Stimulated activated CD8-positive, alpha-beta memory T cell treated with anti-CD3 and anti-CD28 coated beads, Interleukin-4, amount 100 ng/mL, for 1 hour (primary cell): ENCODE measurements at places on chromosomes 16 and 17.

- DNase-seq, result no peak
Observed at GRCh38 chr16:49158029-49158642, 123.5 kb downstream of the CBLN1 start.

- DNase-seq, result no peak
Observed at GRCh38 chr17:45050481-45051059, 862 bp downstream of the DCAKD start.

GRCh38 chr17:75500419-75501216 is 14.7 kb downstream of the CASKIN2 start:
- DNase-seq, result no peak

DNA sequence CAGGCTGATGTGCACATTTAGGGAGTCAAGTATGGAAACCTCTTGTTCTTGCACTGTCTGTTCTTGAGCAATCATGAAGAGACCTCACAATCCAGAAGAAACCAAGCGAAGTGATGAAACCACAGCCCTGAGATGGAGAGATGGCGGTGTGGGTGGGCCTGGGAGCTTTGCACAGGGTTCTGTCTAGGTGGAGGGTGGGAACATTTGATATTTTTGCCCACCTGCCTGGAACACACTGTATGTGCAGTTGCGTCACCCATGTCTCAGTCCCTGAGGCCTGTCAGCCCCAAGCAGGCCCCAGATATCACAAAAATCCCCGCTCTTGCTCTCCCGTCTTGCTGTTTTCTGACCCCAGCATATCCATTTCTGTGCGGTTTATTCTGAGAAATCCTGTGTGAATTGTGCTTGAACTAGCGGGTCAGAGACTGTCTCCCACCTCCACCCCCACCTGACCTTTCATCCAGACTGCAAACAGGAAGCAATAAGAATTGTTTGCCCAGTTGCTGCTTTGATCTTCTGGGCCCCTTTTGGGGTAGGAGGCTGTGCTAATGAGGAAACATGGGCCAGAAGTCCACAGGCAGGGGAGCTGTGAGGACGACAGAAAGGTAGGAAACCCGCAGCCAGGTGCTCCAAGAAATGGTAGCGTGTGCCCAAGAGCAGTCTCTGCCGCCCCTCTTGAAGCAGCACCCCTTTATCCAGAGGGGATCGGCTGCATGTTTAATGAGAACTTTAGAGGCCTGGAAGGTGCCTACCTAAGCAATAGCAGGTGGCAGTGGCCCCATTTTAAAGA is 183.8 kb downstream of the CCDC182 start:
- DNase-seq, result no peak

GRCh38 chr17:40963838-40964237 is 2.9 kb downstream of the KRT39 start:
- DNase-seq, result no peak

- DNase-seq, result no peak
Observed at GRCh38 chr17:80848449-80849102, 143.1 kb upstream of the CHMP6 start.

DNA sequence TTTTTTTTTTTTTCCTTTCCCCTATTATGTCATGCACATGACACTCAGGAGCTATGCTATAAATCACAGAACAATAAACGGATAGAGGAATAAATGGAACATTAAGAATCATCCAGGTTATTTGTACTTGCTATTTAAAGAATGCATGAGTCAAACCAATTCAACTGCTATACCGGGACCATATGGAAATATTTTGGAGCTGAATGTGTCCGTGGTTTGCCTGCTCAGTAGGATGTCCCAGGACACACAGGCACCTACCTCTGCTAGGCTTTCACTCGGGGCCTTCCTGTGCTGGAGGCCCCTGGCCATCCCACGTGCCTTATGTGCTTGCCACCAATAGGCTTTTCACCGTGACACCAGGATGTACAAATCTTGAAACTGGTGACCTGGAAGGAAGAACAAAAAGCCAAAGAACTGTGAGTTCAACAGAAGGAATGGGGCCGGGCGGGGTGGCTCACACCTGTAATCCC is 15.3 kb upstream of the SEC14L1 start:
- DNase-seq, result no peak

DNA sequence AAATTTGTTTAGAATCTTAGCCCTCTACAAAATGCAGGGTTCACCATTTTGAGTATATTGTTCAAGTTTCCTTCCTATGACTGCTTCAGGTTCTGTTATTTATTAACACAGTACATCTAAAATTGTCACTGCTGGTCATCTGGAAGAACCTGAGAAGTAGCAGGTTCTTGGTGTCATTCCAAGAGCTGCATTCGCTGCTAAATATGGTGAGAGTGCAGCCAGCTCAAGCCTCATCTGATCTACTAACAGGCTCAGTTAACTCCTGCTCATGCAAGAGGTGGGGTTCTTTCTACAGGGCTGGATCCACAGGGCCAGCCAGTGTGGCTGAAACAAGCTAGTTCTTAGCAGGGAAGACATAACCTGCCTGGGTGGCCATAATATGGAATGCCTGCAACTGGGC is 1946.1 kb downstream of the TP53TG3F start:
- DNase-seq, result no peak

DNA sequence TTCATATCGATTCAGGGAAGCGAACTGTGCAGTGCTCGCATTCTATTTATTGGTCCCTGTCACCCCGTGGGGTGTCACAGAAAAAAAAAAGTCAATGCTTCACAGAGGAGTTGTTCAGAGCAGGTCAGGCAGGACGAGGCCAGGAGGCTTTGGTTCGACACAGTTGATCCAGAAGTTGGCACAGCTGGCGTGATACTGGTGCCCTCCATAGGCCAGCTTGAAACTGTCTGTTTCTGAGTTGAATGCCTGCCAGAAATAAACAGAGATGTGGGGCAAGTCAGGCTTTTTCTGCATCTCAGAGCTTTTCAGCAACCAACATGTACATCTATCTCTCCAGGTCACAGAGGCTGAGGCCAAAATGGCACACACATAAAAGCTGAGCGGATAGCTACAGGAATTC is 29.1 kb downstream of the DUSP14 start:
- DNase-seq, result no peak

GRCh38 chr17:72460711-72461110 is 339.9 kb downstream of the SOX9 start:
- no peak for DNase-seq

DNA sequence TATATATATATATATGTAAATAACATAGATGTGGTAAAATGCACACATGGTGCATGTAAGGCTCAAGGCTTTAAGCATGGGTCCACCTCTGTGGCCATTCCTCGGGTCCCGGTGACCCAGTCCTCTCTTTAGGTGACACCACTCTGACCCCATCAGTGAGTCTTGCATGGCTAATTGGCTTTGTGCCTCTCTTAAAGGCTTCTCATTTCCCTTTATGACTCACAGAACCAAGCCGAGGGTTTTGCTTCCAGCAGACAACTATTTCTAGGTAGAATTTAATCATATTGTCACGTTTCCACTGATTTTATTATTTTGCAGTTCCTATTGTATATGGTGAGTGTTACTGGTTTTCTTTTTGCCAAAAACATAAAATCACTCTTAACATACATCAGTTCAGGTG is 59.7 kb downstream of the PLCG2 start:
- no peak for DNase-seq
